ENCODE measurements at places on chromosomes 4 and X. TPM values are rescaled to one million over a fixed set of nuclear protein-coding genes. Genes with fewer than 3 reads are reported as not detected.

- no peak for DNase-seq
Measured at GRCh38 chr4:86283371-86283770, 76.5 kb downstream of the MAPK10 start.

GRCh38 chrX:103792916-103793544 is 16.4 kb downstream of the PLP1 start:
- no peak for DNase-seq

DNA sequence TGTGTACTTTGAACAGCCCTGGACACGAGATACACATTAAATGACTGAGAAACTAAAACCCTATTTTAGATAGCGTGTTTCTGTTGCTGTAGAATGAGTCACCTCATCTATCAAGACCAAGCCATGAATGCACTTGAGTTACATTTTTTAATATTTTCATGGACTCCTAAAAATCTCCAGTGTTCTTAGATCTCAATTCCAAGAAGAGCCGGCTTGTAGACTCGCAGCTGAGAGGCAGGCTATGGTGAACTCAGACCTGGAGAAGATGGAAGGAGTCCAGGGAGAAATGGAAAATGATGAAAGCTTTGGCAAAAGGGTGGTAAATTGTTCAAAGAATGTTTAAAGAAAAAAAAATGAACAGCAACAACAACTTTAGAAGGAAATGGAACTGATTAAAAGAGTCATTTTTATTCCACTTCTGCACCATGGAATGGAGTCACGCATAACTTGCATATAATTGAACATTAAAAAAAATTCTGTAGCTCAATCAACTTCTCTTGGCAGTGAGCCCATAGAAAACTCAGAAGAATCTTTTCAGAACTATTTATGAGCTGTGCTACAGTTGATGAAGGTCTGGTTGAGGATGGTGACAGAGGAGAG is 129.8 kb downstream of the MXRA5 start:
- no peak for DNase-seq

- DNase-seq: no peak
Measured at GRCh38 chrX:96433409-96434077, 251.1 kb upstream of the DIAPH2 start.

GRCh38 chr4:15550491-15550890 is 80.8 kb downstream of the CC2D2A start:
- DNase-seq: no peak

The ZAR1 gene
- total RNA-seq: not detected

The SLC6A14 gene
- total RNA-seq: not detected

The SMR3B gene
- not detected for total RNA-seq

The IL15 gene
- total RNA-seq: 9.8 TPM

The GAGE12E gene
- total RNA-seq: not detected

The PIM2 gene
- total RNA-seq: 16.8 TPM

Data from uterus (tissue), 4 donors.